ENCODE measurements at places on chromosomes 4 and X.
A peak's percentile ranks its signal among the peaks of the same experiment; 100 is the strongest.

GRCh38 chr4:99529956-99530355 lies 19.1 kb downstream of the C4orf17 start:
- no peak for DNase-seq

DNA sequence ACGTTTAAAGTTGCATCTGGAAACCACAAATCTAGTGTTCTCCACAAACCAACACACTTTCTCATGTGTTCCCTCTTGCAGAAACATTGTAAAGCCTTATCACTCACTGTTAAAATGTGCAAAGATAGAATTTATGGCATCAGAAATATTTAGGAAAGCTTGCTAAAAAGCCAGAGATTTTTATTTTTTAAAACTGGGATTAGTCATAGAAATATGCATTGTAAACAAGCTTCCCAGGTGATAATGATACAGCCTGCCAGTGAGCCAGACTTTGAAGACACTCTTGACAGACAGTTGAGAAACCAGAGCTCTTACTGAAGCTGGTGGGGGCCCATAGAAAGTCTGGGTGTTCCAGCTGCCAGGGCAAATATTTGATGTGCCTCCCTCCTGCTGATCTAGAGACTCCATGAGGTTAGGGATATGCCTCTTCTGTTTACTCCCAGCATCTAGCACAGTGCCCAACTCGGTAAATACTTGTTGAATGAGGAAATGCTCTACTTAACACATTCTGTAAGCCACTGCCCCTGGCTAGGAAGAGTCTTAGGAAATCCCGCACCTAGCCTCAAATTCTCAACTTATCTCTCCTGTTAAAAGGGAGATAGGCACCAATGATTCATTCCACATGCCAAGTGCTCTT lies 179.0 kb upstream of the RASGEF1B start:
- DNase-seq: no peak

DNA sequence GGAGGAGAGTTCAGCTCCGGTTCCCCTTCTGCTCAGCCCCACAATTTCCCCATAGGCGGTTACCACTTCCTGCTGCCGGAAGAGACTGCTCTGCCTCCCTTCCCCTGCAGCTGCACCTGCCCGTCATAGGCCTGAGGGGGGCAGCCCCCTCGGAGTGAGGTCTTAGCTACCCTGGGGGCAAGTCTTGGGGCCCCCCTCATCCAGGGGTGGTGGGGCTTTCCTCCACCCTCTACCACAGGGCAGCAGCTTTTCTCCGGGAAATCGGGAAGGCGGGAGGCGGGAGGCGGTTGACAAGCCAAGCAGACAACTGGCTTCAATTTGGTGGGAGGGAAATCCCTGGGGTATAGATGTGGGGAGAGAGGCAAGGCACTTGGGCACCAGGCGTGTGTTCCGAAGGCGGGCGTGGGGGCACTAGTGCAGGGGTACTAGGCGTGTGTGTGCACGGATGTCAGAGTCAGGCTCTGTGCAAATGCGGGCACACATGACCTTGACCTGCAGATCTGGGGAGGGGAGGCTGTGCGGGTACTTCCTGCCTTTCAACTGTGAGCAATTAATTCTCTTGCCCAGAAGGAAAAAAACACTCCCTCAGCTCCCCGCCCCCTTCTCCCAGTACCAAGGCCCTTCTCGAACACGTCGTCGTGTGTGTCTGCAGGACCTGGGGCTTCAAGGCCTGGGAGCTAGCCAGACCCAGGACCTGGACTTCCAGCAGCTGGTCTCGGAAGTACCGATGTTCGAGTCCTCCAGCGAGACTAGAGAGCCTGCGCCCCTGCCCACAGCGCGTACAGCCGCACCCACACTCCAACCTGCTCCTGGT lies 1.0 kb upstream of the ARHGAP4 start:
- peak; percentile 61 for DNase-seq

DNA sequence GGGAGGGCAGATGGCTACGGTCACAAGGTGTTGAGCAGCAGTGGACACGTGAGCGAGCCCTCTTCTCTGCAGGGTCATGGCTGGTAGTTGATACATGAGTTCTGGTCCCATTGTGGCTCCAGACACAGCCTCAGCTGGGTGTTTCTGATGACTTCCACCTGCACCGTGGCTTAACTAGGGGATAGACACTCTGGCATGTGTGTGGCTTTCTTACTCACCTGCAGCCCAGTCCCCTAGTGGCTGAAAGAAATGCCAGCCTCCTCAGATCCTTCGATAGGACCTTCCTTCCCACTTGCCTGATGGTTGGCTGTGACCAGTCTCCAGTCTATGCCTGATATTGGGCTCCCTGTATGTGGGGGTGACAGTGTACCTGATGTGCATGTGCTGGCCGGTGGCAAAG lies 5.0 kb downstream of the GPR78 start:
- DNase-seq: no peak

DNA sequence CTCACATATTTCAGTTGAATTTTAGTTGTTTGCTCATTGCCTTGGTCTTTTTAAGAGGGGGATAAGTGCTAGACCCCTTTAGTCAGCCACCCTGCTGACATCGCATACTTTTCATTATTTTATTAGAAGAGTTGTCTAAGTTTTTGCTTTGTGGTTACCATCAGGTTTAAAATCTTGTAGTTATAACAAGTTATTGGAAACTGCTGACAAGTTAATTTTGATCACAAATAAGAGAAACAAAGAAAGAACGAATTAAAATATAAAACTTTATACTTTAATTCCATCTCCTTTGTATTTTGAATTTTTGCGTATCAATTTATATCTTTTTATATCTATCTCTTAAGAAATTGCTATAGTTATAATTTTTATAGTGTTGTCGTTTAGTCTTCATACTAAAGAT lies 679.7 kb downstream of the TECRL start:
- no peak for DNase-seq

DNA sequence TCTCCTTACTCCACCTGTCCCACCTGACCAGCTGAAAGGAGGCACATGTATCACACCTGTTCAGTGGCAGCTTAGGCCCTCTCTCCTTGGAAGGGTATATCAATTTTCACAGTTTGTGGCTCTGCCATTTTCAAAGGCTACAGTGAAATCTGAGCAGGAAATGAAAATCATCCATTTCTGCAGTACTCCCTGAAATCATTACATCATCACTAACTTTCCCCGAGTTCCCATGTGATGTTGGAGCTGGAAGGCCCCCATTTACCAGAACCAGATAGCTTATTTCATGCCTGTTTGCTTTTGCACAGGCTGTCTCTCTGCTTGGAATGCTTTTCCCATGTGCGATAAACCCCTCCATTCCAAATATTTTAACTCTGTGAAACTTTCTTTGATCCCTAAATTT lies 31.0 kb upstream of the STX18 start:
- DNase-seq: no peak

DNA sequence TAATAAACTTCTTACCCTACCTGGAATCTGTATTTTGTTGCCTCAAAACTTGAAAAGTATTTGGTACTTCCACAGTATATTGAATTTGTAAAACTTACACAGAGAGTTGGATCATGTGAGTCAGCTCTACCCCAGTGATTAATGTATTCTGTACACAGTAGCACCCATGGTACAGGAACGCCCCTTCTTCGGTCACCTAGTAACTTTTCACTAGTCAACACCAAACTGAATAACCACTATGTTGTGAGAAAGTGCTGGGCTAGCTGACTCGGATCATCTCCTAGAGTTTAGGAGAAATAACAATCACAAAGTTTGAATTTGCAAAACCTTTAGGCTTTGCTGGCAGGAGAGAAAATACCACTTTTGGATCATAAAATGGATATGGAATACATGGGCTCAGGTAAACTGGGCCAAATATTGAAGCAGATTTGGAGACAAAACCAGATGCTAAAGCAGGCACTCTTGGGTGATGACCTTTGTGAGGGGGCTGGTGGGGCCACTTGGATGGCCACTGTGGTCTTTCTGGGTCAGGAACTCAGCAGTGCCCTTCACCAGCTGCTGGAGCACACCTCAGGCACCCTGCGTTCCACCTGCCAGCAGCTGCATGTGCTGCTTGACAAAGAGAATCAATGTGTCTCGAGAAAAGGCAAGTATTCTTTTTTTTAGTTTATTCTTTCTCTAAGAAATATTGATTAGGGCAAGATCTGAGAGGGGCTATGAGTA lies at the start of gene DTHD1:
DTHD1 (plus strand) TSS at position 233 of the 723 bp plus-strand sequence; CDS start at position 376, 143 bp downstream.
- no peak for DNase-seq

GRCh38 chr4:6917461-6918271 lies 8.0 kb downstream of the TBC1D14 start:
- no peak for DNase-seq

GRCh38 chr4:138852681-138853080 lies 162.9 kb upstream of the NOCT start:
- DNase-seq: no peak

DNA sequence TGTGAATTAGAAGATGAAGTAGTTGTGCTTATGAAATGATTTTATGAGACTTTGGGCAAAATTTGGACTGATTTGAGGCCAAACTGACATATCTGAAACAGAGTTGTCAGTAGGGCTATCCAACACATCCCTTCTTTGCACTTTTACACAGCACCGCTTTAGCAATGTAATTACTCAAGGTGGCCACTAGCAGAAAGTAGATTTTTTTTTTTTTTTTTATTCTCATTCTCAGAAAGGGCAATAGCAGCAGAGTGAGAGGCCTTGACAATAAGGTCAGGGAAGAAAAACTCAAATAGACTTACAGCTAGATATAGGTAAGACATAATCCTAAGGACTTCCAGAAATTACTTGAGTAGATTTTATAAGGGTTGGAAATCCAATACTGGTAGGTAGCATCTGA lies 414.3 kb downstream of the NAP1L3 start:
- no peak for DNase-seq

Data from T-helper 1 cell (primary cell).